Trophoblast cell (in vitro differentiated cells and primary cell): ENCODE measurements at places on chromosomes 2 and 18.

DNA sequence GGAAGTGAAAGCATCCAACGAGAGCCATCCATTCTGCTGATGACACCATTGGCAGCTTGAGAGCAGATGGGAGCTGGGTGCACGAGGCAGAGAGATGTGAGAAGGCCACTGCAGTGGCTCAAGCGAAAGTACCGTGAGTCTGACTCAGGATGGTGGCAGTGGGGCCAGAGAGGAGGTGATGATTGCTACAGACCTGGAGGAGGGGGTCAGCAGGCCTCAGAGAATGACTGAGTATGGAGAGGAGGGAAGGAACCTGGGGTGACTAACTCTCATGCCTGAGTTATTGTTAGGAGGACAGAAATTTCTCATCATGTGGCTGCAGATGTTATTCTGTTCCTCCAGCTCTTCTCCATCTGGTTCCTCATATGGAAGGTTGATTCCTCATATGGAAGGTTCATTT, 8.8 kb upstream of the ZBTB7C start:
- no peak for DNase-seq

DNA sequence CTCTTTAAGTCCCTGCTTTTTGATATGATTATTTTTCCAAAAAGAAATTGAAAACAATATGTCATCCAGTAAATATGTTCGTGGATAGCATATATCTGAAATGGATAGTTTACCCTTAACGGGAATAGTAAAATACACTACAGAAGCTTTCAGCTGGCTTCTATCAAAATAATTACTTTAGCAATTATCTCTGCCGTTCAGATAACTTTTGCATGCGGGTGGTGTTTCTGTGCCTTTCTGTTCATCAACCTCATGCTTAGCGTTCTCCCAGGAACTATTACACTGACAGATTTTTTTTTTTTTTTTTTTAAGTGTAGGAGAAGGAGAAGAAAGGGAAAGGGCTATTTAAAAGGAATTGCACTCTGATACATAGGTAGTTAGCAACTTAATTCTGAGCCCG, 53.6 kb downstream of the TSHZ1 start:
- peak; percentile 6 for DNase-seq

DNA sequence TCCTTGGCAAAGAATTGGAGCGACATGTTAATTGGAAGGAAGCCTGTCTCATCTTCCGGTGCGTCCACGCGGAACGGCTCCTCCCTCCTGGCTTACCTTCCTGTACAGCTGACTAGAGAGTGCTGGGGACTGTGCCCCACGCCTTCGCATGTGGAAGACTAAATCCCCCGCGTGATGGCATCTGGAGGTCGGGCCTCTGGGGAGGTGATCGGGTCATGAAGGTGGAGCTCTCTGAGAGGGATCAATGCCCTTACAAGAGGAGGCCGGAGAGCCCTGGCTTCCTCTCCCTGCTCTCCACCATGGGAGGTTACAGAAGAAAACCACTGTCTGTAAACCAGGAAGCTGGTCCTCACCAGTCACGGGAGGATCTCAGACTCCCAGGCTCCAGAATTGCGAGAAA, 104.1 kb upstream of the OTOS start:
- no peak for DNase-seq

- DNase-seq = no peak
Observed at GRCh38 chr2:180761224-180761623, 219.2 kb upstream of the UBE2E3 start.

- no peak for DNase-seq
Observed at GRCh38 chr2:17270894-17271293, 247.3 kb downstream of the RAD51AP2 start.

DNA sequence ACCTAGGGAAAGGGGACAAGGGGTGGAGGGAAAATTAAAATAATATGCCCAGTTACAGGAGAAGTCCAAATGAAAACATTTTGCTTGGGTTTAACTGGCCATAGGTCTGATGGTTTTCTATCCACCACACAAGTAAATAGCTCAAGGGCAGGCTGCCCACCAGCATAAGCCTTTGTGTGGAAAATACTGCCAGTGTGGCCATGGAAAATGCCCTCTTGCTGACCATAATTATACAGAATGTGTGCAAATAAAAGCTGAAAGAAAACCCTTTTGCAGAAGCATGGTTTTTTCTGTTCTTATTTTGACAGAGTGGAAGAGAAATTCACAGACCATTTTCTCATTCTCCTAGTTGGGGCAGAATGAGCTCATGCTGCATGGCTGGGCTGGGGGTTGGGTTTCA, 111.3 kb upstream of the SIX2 start:
- DNase-seq = no peak

- no peak for DNase-seq
Observed at GRCh38 chr2:55408918-55409868, 10.5 kb downstream of the CCDC88A start.

- DNase-seq = peak; percentile 91
Observed at GRCh38 chr2:20108655-20109396, 57.4 kb upstream of the LAPTM4A start.

DNA sequence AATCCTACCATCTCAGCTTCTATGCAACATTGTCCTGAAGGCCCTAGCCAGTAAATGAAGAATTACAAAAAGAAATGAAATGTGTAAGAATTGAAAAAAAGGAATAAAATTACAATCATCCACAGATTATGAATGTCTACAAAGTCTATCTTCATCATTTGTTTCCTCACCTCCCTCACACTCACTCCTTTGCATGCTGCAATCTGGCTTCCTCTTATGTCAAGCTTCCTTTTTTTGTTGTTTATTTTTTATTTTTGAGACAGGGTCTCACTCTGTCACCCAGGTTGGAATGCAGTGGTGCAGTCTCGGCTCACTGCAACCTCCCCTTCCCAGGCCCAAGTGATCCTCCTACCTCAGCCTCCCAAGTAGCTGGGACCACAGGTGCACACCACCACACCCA, 129.0 kb downstream of the CABYR start:
- no peak for DNase-seq

DNA sequence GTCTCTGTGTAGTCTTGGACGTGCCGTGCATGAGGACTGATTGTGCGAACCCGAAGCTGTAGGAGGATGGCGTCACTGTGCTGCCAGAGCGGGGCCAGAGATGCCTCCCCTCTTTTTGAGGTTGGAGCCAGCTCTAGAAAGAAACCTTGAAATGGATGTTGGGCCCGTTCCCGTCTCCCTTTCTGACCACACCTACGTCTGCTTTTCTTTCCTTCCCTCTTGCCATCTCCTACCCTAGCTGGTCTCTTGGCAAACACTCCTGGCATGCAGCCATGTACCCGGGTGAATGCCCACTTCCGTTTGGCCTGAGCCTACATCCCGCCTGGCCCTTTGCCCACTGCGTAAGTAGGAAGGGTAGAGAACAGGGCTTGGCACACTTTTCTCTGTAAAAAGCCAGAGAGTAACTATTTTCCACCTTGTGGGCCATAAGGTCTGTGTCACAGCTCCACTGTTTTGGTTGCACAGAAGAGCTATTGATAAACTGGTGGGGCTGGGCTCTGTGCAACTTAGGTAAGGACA, 37.4 kb downstream of the SH3BP4 start:
- no peak for DNase-seq

DNA sequence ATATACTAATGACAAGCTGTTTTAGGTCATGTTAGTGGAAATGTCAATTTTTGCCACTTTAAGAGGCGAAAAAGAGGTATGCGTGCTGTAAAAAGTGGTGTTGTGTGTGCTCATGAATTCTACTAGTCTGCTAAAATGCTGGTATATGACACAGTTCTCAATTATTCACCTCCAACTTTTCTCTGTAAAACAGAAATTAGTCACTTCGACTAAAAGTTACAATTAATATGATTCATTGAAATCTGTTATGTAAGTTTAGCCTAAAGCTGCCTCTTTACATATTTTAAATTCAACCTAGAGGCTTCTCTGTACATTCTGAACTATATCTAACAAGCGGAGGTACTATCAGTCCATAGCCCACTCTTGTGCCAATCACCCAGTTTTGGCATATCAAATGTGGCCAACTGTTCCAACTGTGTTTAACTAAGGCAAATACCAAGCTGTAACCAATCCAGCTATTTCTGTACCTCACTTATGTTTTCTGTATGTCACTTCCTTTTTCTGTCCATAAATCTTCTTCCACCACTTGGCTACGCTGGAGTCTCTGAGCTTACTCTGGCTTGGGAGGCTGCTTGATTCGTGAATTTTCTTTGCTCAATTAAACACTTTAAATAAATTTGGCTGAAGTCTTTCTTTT, 20.8 kb downstream of the BAZ2B start:
- peak; percentile 35 for DNase-seq

DNA sequence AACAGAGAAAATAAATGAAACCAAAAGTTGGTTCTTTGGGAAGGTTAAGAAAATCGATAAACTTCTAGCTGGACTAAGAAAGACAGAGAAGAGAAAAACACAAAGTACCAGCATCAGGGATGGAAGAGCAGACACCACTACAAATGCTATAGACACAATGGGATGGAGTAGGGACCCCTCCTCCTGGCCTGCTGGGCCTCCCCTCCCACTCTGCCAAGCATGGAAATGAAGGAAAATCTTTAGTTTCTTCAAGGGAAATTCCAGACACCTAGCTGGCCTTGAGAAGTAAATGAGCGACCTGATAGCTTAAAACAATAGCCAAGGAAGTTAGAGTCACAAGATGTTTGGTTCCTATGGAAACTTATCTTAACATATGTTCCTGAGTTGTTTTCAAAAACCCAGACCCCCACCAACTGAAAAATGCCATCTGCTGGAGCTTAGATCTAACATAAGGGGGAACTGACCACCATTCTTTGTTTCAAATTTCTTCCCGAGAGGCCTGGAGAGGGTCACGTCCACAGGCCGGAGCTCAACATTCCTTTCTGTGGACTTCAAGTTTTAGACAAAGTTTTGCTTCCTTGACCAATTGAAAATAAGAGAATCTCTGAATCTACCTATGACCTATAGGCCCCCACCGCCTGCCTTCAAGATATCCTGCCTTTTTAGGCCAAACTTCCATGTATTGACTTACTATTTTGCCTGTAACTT, 101.9 kb downstream of the BIN1 start:
- DNase-seq = no peak
